ENCODE measurements at places on chromosomes 16 and 17.

DNA sequence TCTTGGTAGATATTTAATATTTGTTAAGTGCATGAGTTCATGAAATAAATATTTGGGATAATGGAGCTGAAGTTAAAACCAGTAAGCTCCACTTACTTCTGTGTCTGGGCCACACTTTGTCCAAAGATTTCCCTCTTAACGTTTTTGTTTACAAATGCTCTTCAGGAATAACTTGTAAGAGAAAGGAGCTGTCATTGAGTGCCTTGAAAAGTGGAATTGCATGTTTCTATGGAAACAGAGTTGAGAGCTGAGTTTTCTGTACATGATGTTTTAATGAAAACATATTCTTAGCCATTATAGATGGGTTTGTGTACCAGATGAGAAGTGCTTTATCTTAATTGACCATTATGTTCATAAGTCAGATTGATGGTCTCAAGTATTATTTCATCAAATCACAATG lies 1045.4 kb upstream of the EEF2KMT start:
- DNase-seq, result no peak

- DNase-seq, result no peak
Measured at GRCh38 chr17:50044483-50044882, 11.4 kb upstream of the ITGA3 start.

- DNase-seq, result no peak
Measured at GRCh38 chr17:16306211-16306610, 47.1 kb downstream of the CENPV start.

DNA sequence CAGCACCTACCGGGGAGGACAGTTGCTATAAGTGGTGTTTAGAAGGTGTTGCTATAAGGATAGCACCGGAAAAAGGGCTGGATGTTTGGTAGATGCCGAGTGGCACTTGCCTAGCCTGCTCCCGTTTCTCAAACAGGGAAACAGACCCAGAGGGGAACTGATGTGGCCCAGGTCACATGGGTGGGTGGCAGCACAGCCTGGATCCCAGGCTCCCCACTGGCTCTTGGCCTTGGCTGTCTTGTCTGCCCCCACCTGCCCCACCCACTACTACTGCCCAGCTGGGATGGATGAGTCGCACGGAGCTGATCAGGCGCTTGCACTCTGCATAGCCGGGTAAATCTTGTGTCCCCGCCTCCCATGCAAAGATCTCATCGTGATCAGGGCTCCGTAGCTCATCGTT lies 7.2 kb downstream of the SMTNL2 start:
- DNase-seq, result no peak

DNA sequence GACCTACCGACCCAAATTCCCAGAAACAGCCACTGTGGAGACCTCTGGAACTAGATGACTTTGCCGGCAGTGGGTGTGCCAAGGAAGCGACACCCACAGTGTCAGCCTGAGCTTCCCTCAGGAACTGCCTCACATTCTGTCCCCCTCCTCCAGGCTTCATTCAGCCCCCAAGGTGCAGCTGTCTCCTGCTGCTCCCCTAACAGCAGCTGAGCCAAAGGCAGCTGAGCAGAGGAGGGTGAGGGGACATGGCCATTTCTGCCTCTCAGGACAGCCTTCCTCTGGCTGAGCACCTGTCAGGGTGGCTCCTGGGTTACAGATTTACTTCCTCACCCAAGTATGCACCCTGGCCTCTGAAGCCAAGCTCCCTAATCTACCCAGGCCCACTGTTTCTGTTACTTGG lies 22.1 kb upstream of the MTMR4 start:
- DNase-seq, result no peak

- DNase-seq, result no peak
Measured at GRCh38 chr16:51834133-51834532, 683.1 kb upstream of the SALL1 start.

GRCh38 chr17:30809867-30810266 lies 14.6 kb downstream of the CRLF3 start:
- DNase-seq, result no peak

DNA sequence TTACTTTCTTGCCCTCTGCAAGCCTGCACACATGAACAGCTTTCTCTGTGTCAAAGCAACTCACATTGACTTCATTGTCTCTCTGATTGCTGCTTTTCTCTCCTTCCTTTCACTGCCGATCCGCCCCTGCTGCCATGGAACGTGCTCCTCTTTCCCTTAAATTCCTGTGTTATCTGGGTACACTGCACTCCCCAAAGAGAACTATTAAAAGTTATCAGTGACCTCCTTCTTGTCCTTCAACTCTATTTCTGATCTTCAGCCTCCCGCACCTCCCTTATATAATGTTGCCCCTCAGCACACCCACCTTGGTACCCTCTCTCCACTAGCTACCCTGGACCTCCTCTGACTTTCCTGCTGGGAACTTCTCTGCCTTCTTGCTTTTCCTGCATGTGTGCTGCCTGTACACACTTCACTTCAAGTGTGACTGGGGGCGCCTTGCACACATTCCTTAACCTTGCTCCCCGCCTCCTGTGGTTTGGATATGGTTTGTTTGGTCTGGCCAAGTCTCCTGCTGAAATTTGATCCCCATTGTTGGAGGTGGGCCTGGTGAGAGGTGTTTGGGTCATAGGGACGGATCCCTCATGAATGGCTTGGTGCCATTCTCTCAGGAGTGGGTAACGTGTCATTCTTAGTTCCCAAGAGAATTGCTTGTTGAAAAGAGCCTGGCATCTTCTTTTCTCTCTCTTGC lies 26.7 kb upstream of the PMP22 start:
- no peak for DNase-seq

- DNase-seq, result no peak
Measured at GRCh38 chr17:52207796-52208195, 49.3 kb upstream of the CA10 start.

- no peak for DNase-seq
Measured at GRCh38 chr16:85715169-85716021, 26.6 kb upstream of the GINS2 start.

DNA sequence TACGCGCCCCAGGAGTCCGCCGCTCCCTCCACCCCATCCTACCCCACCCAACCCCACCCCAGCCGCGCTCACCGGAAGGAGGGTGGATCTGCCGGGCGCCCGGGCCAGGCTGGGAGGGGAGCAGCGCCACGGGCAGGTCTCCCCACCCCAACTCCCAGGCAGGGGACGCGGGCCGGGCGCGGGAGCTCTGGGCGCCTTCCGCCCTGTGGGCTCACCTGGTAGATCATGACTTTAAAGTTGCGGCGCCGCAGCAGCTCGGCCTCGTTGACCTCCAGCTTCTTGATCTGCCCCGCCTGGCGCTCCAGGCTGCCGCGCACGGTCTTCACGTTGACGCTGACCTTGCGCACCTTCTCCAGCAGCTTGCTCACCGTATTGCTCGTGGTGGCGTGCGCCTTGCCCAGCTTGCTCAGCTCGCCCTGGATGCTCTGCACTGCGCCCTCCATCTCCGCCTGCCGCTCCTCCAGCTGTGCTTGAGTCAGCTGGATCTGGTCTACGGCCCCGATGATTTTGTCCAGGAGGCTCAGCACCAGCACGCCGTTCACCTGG lies 571 bp downstream of the CAVIN1 start:
- DNase-seq, result no peak

DNA sequence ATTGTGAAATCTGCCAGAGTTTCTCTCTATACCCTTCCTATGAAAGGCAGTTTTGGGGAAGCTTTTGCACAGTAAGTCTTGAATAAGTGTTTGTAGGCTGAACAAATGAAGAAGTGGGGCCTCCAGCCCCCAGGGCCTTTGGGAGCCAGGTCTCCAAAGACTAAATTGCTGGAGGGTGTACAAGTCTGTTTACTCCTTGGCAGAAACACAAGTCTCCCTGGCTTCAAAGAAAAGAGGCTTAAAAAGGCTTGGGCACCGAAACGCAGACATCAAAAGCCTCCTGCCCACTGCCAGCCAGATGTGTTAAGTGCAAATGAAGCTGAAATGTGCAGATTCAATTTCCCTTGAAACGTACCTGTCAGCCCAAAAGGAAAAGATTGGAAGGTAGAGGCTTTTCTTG lies 146.3 kb downstream of the TMEM132E start:
- no peak for DNase-seq

- no peak for DNase-seq
Measured at GRCh38 chr17:53186001-53186400, 636.7 kb upstream of the KIF2B start.

GRCh38 chr17:43220511-43221125 lies 7.8 kb downstream of the CCDC200 start:
- DNase-seq, result no peak

GRCh38 chr17:80646328-80646727 lies 101.7 kb downstream of the RPTOR start:
- no peak for DNase-seq

DNA sequence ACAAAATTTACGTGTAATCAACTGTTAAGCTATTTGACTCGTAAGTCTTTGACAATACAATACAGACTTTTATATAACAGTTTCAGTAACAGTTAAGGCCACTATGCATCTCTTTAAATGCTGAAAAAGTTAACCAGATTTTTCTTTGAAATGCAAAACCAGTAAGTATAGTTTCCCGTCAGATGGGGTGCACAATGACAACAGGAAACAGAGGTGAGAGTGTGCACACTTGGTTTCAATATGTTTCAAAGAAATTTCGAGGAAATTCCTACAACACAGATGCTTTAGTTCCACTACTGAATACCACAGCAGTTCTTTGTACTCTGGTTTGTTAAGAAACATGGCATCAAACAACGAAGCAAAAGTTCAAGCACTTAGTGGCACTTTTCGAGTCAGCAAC lies 48.4 kb downstream of the RNF157 start:
- DNase-seq, result no peak

DNA sequence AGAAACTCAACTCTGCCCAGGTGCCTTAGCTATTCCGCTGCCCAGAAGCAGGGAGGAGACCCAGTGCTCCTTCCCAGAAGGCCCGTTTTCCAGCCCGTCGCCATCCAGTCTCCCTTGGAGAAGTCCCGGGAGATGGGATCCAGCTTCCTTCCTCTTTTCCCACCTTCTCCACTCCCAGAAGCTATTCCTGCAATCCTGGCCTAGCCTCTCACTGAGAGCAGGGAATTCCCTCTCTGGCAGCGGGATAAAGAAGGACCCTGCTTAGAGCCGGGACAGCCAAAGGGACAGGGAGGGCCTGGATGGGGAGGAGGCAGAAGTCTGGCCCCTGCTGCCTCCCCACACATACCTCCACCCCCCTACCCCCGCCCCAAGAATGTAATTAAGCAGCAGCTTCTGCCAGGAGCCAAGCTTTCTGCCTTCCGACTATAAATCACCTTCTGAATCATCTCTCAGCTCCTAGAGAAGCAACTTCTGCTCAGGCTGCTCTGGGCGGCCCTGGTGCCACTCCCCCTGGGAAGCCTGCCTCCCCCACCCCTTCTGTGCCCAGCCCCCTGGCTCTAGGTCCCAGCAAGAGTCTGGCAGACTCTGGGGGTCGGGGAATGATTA lies 6.4 kb downstream of the WNT3 start:
- DNase-seq, result no peak

DNA sequence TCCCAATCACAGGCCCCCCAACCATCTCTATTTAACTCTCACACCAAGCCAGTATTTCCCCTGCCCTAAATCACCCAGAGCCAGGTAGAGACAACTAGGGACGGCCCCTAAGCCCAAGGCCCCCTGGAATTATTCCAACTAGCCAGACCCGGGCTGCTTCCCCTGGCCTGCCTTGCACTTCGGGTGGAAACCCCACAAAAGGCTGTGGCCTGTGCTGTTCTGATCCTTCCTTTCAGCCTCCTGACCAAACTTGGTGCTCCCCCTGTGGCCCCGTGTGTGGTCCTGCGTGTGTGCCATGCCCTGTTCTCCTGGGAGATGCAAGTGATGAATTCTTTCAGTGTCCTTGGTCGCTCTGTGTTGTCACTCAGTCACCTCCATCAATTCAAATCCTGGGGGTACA lies 14.9 kb downstream of the CCL17 start:
- DNase-seq, result no peak

DNA sequence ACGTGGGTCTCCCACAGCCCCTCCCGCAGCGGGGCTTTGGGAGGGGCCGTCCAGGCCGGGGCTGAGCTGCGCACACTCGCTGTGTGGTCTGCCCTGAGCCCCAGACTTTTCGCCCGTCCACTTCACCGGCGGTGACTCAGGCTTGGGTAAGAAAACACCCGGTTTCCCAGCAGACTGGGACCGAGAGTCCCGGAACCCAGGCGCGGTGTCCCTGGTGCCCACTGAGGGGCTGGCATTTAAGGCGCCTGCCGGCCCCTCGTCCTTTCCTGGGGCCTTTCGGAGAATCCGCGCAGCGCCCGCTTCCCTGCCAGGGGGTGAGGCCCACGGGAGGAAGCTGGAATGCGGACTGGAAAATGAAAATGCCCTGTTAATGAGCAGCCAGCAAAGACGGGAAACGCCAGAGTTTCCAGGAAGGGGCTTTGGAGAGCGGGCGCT lies 100.3 kb downstream of the C16orf95 start:
- DNase-seq, result no peak

GRCh38 chr17:81534157-81535006 lies 6.2 kb downstream of the FSCN2 start:
- DNase-seq, result no peak

DNA sequence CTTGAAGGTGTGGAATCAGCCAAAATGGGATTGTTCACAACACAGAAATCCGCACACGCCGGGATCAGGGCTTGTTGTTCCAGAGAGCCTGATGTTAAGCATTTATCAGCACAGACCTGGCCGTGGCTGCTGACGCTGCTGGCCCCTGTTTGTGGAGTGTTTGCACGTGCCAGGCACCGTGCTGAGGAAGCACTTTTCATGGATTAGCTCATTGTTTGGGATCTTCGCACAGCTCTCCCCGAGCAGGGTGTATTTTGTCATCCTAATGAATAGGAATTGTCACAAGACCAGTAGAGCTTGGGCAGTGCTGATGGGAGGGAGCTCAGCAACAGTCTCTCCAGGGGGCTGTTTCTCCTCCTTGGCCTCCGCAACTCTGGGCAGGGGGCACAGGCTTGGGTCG lies 160.4 kb upstream of the PLCG2 start:
- DNase-seq, result no peak

Data from stimulated activated CD8-positive, alpha-beta memory T cell treated with anti-CD3 and anti-CD28 coated beads, Interleukin-7, amount 100 ng/mL, for 48 hours (primary cell).